Glomerular endothelial cell (primary cell): ENCODE measurements at places on chromosomes 11 and 22.

DNA sequence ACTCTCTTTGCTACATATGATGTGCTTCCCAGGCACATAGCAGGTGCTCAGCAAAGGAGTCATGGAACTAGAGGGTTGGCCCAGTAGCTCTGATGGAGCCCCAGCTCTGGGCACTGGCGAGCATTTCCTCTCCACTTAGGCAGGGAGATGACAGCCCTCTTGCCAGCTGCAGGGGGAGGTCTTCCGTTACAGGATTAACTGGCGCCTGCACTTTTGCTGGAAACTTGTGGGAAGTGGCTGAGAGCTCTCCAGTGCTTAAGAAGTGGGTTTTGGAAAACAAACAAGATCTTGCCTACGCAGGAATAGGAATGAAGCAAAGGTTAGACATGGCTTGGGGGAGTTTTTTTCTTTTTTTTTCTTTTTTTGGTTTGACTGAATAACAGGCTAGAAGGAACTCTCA, 75.5 kb downstream of the MICAL2 start:
- no peak for DNase-seq

DNA sequence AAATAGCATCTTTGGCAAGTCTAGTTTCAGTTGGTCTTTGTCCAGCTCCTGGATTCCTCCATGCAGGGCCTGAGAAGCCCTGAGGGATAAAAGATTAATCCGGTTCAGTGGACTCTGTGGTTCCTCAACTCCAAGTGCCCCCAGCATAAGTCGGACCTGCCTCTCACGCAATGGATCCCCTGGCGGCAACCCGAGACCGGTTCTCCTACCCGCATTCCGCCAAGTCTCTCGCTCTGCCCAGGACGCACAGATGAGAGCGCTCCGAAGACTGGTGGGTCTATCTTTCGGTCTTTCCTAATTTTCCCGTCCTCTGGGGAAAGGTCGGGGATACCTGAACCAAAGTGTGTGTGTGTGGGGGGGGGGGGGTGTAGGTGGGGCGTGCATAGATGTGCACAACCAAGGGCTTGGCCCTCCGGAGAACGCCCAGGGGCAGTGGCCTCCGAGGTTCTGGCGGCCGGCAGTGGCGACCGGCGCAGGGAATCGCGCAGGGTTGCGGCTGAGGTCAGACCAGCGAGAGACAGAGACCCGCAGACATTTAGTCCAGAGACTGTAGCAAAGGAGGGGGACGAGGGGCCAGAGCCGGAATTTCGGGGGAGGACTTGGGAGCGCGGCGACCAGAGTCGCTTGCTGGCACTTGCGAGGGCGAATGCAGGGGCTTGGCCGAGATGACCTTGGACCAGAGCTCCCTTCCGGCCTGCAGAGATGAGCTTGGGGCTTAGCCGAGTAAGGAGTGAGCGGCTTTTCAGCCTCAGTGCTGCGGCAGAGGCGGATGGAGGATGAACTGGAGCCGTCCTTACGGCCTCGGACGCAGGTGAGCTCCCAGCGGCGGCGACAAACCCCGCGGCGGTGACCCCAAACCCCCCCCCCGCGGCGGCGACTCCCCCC, 712 bp upstream of the SLC2A11 start:
- DNase-seq: no peak

DNA sequence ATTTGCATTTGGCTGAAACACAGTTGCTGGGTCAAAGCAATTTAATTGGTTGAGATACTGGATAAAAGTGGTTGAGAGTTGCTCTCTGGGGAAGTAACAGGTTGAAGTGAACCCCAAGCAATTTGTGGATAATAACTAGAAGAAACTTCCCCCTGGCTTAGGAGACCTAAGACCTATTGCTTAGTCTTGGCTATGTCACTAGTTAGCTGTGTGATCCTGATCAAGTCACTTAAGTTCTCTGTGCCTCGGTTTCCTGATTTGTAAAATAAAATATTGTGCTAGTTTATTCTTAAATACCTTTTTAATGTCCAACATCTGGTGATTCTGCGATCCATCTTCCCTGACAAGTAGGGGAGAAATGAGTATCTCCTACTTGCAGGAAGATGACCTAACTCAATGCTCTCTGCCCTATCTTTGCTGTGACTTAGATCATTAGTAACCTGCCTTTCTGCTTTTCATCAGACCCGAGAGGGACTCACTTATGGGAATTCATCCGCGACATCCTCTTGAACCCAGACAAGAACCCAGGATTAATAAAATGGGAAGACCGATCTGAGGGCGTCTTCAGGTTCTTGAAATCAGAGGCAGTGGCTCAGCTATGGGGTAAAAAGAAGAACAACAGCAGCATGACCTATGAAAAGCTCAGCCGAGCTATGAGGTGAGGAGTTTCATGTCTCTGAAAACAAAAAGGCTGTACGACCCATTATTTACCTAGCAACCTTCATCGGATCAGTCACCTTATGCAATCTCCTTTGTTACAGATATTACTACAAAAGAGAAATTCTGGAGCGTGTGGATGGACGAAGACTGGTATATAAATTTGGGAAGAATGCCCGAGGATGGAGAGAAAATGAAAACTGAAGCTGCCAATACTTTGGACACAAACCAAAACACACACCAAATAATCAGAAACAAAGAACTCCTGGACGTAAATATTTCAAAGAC, 37.5 kb downstream of the EHF start:
- no peak for DNase-seq

- DNase-seq: no peak
Observed at GRCh38 chr11:47296045-47296444, 26.1 kb downstream of the MADD start.

GRCh38 chr11:119077839-119078238, 6.8 kb upstream of the HMBS start:
- DNase-seq: no peak

GRCh38 chr11:69396051-69396947, 85.2 kb upstream of the LINC01488 start:
- no peak for DNase-seq

DNA sequence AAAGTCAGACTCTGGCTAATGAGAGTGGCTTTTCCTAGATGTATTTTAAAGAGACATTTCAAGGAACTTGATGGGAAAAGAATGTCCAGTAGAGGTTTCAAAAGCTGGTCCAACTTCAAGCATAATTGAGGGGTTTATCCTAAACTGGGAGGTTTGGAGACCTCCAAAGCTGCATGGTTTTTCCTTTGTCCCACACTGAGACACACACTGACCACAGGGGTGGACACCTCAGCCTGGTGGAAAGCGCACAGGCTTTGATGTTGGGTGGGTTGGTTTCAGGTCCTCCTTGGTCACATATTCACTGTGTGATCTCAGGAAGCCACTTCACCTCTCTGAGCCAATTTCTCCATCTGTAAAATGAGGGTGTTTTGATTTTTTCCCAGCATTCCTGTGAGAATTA, 4.0 kb downstream of the SPON1 start:
- DNase-seq: no peak

GRCh38 chr11:22666688-22667439, 453 bp downstream of the GAS2 start:
- no peak for DNase-seq

GRCh38 chr11:68164437-68164836, 43.2 kb upstream of the CHKA start:
- no peak for DNase-seq

- no peak for DNase-seq
Observed at GRCh38 chr22:17733466-17733865, 40.8 kb downstream of the BID start.

GRCh38 chr11:134691295-134691873, 279.3 kb upstream of the B3GAT1 start:
- no peak for DNase-seq

DNA sequence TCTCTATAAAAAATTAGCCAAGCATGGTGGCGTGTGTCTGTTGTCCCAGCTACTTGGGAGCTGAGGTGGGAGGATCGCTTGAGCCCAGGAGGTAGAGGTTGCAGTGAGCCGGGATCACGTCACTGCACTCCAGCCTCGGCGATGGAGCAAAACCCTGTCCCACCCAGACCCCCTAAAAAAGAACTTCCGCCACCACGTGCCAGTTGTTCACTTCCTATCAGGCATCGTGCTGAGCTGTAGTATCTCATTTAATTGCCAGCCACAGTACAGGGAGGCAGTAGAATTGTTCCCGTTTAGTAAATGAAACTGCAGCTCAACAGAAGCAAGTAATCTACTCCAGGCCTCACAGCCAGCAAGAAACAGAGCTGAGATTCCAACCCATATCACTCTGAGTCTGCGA, 3.0 kb upstream of the TMEM132A start:
- DNase-seq: no peak

DNA sequence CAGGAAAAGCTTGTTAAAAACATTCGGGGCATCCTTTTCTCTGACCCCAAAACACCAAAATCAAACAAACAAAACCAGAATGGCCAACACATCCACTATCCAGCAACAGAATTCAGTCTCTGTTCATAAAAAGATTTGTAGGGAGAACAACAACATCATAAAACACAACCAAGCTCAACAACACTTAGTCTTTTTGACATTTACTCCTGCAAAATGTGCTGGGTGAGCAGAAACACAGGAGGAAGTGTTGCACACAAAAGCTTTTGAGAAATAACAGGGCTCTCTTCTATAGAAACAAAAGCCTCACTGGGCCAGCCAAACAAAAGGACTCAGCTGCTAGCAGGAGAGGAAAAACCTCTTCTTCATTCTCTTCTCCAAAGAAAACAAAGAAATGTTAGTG, 736.0 kb upstream of the CCDC90B start:
- no peak for DNase-seq

DNA sequence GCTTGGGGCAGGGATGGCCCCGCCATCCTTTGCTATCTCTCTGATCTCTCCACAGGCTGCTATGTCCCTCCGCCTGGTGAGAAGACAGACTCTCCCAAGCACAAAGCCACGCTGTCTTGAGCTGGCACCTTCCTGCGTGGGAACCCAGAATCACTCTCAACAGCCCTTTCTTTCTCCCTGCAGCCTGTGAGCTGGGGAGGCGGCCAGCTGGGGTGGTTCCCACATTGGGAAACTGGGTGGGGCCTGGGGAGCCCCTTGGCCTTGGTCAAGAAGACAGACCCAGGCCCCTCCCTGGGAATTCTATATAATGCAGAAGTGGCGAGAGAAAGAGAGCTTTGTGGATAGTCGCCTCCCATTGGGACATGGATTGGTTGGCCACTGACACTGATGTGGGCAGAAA, 129.0 kb upstream of the TIMP3 start:
- no peak for DNase-seq

GRCh38 chr11:73275381-73275750, 3.2 kb downstream of the P2RY6 start:
- no peak for DNase-seq

DNA sequence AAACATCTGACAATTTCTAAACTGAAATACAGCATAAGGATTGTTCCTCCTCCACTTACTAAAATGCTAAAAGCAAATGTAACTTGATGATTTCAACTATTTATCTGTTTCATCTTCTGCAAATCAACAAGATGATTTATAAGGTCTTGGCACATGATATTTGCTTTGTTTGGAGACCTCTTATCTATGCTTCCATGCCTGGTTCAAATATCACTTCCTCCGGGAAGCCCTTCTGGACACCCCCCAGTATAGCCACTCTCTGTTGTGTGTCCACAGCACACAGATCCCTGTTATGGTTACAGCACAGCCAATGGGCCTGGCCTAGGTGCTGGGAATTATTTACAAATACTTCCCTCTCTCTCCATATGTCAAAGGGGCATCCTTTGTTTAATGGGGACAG, 114.8 kb downstream of the C11orf58 start:
- DNase-seq: peak; percentile 7
